ENCODE measurements at places on chromosomes 7 and 10.

DNA sequence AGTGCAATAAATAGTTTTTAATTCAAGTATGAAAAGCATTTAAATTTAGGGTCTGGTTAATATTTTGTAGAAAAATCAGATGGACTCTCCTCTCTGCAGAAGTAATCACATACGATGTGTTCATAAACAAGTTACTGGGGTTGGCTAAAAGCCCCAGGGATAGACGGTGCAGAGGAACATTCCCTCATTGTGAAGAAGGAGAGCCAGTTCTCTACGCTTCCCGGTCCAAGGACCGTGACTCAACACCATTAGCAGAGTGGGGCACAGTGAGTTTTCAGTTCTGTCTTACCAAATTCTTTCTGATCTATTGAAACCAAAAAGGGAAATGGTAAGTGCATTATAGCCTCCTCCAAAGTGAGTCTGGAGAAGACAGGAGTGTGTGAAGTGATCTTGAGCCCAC lies 327.8 kb downstream of the WDR37 start:
- no peak for DNase-seq

DNA sequence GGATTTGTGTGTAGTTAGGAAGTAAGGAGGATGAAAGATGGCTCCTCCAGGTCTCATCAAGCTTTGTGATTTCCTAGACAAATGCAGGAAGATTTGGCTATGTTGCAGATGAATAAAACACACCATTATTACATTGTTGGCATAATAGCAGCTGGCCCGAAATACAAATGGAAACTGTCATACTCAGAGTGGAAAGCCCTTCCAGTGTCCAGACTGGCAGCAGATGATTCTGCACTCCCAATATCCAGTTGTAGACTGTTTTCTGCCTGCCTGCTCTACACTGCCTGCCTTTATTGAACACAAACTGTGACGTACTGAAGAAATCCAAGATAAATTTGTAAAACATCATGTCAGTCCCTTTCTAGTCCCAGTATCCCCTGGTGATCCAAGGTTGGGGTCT lies 99.7 kb upstream of the FZD1 start:
- no peak for DNase-seq

- DNase-seq = no peak
Measured at GRCh38 chr7:55420530-55420929, 55.4 kb downstream of the LANCL2 start.

DNA sequence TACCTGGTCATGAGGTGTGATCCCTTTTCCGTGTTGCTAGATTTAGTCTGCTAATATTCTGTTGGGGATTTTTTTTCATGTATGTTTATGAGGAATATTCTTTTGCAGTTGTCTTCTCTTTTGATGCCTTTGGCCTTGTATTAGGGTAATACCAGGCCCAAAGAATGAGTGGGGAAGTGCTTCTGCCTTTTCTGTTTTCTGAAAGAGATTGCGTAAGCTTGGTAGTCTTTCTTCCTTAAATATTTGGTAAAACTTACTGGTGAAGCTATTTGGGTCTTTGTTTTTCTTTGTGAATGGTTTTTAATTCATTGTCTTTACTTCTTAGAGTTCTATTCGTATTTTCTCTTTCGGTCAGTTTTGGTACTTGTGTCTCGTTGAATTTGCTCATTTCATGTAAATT lies 51.1 kb downstream of the SHH start:
- no peak for DNase-seq

DNA sequence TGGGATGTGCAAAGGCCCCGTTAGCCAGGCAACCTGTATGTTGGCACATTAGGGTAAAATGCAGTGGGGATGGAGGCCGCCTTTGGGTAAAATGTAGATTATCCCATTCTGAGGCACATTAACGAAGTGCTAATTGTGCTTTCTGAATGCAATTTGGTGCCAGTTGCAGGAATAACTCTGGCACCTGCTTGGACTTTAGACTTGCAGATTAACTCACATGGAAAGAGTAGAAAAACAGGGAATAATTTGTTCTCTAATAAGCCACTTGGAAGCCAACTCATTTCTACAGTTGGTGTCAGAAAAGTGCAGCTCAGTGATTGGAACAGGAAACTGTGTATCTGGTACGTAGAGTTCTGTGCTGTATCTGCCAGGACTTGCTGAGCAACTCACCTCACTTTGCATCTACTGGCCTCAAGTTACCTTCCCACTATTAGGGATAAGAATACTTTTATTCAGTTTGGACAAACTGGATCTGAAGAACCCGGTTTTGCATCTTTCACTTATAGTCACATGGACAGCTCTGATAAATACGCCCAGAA lies 377.4 kb upstream of the PODXL start:
- no peak for DNase-seq

DNA sequence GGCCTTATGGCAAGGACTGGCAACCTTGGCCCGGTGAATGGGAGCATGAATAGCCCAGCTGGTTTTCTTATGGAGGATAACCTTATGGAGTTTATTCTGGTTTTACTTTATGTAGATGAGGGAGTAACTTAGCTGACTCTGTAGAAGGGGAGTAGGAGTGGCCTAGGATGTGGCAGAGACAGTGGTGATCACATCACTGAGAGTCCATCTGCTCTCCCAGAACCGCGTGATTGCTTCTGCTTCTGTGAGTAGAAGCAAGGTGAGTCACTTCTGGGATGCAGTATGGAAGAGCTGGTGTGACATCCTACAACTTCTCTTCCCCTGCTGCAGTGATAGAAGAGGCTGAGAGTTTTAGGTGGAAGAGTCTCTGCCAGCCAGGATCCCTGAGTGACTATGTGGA lies 129.2 kb downstream of the RPS24 start:
- DNase-seq = no peak

GRCh38 chr7:21915140-21915539 lies 30.6 kb downstream of the CDCA7L start:
- DNase-seq = no peak

GRCh38 chr7:1400371-1400770 lies 58.9 kb downstream of the MICALL2 start:
- no peak for DNase-seq

DNA sequence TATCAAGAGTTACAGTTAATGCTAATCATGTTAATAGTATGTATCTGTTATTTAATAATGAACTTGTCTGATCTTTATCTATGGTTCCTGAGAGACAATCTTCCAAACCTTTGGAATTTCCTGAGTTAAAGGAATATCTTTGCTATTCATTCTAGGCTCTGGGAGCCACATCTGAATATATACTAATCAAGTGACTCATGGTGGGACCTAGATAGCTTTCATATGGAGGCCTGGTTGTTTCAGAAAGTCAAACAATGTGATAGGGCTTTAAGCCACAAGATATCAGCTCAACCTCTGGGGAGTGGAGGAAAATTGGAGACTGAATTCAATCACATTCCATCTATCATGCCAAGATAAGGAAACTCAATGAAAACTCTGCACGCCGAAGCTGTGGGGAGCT lies 746.4 kb downstream of the TNS3 start:
- no peak for DNase-seq

DNA sequence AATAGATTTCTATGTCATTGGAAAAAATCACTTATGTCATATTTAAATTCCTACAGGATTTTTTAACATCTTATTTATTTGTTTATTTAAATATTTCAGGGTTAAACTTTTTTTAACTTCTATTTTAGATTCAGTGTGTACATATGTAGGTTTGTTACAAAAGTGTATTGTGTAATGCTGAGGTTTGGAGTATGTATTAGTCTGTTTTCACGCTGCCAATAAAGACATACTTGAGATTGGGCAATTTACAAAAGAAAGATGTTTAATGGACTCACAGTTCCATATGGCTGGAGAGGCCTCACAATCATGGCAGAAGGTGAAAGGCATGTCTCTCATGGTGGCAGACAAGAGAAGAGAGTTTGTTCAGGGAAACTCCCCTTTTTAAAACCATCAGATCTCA lies 65.4 kb downstream of the MGAM2 start:
- DNase-seq = no peak

DNA sequence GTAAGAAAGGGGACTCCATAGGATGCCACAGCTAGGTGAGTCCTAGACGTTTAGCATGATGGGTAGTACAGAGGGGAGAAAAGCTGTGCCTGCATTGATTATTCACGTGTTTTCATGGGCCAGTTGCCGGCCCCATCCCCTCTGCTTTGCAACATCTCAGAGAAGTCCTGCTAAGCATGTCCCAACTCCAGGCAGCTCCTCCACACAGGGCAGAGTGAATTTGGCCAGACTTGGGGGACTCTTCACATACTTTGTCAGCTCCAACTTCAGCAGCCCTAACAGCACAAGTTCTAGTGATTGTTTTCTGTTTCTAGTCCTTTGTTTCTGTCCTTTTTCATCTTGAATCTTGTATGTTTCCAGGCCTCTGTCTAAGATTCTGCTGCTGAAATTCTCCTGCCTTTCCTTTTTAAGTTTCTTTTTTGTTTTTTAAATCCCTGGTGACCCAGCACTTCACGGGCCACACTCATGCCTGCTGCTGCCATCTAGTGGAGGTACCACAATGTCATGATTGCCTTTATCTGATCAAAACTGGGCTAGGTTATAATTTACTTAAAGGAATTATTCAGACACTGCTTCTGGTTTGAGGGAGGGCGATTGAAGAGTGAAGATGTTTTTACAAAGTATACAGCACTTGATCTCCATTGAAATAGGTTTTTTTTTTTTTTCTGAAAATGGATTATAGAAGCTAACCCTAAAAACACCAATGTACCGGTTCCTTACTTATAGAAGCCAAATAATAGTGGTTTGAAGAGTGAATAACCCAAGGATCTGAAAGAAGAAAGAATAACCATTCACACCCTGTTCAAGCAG lies 276.9 kb downstream of the CSTF2T start:
- no peak for DNase-seq

- no peak for DNase-seq
Measured at GRCh38 chr10:89838044-89838615, 136.7 kb downstream of the KIF20B start.

- no peak for DNase-seq
Measured at GRCh38 chr7:105910172-105910571, 33.8 kb upstream of the ATXN7L1 start.

- no peak for DNase-seq
Measured at GRCh38 chr7:116311816-116312471, 101.6 kb downstream of the TES start.

- no peak for DNase-seq
Measured at GRCh38 chr7:4616116-4616515, 66.0 kb upstream of the FOXK1 start.

GRCh38 chr7:53119514-53119941 lies 84.1 kb downstream of the POM121L12 start:
- DNase-seq = no peak

- DNase-seq = no peak
Measured at GRCh38 chr7:149459540-149460452, 1.1 kb downstream of the ZNF777 start.

DNA sequence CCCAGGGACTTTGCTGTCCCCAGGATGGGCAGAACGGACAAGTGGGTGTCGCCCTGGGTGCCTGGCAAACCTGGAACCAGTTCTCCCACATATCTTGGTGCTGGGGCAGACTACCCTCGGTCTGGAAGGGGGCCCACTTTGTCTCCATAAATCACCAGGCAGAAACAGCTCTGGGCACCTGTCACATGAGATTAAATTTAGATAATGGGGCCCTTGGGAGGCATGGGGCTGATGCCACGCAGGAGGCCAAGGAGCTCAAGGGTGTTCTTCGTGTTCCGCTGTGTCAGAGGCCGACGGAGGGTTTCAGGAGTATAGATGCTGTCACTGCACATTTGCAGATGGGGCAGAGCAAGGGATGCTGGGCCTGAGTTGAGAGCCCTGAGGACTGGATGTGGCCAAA lies 72.7 kb downstream of the TMEM130 start:
- no peak for DNase-seq

GRCh38 chr7:93931655-93932054 lies 10.1 kb downstream of the GNG11 start:
- DNase-seq = no peak

DNA sequence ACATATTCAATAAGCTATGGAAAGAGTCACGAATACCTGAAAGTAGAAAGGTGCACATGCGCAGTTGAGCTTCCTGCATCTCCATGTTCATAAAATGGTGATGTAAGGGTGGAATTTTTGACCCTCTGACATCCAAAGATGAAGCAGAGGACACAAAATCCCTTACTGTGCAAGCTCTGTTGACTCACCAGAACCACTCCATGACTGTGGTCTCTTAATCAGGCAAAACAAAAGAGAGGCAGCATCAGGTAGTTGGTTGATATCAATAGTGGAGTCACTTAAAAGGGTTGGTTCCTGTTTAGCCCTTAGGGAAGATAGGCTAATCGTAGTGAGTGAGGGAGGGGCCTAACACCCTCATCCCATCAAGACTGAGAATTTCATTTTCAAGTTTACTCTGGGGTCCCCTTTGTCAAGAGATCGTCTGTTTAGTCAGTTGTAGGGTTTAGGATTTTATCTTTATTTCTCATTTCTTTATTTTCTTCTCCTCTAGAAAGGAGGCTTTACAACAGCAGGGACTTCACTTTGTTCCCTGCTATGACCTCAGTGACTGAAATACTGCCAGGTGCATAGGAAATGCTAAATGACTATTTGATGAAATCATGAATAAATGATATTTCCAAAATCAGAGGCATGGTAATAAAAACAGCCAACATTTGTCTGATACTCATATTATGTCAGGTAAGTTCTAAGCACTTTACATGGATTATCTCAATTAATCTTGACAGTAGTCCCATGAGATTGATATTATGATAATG lies 98.1 kb downstream of the CD36 start:
- DNase-seq = no peak

- DNase-seq = no peak
Measured at GRCh38 chr10:71632896-71633600, 86.5 kb downstream of the C10orf105 start.
